ENCODE measurements at places on chromosomes 13 and 19.

DNA sequence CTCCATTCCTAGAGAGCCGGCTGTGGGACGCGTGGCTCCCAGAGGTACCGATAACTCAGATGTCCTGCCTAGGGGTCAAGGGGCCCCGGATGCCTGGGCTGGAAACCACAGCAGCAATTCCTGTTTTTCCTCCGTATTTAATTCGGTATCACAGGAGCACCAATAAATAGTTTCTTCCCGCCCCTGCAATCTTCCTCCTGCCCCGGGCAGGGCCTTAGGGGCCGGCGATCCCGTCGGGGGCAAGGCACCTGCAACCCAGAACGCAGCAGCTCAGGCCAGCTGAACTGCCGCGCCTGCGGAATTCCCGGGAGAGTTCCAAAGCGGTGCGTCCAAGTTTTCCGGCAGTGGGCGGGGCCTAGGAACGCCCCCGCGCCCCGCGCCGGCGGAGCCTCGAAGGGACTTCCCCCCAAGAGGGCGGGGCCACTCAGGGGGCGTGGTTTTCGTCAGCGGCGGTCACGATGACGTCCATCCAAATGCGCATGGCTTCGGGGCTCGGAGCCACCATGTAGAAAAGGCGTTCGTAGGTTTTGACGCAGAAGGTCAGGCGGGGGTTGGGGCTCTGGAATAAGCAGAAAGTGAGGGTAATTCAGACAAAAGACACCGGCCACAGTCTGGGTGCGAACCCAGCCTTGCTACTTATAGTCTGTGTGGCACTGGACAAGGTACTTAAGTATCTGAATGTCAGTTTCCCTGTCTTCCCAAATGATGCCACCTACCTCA, 9.7 kb upstream of the LYPD3 start:
- DNase-seq: peak; percentile 95

DNA sequence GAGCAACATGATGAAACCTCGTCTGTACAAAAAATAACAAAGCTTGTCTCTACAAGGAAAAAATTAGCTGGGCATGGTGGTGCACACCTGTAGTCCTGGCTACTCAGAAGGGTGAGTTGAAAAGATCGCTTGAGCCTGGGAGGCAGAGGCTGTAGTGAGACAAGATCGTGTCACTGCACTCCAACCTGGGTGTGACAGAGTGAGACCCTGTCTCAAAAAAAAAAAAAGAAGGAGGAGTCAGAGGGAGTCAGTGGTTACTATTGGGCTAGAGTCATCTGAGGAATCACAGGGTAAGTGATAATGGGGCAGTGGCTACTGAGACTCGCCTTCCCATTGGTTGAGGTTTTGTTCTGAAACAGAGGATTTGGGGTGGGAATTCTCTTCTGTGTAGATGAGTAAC, 1.9 kb upstream of the GPI start:
- no peak for DNase-seq

DNA sequence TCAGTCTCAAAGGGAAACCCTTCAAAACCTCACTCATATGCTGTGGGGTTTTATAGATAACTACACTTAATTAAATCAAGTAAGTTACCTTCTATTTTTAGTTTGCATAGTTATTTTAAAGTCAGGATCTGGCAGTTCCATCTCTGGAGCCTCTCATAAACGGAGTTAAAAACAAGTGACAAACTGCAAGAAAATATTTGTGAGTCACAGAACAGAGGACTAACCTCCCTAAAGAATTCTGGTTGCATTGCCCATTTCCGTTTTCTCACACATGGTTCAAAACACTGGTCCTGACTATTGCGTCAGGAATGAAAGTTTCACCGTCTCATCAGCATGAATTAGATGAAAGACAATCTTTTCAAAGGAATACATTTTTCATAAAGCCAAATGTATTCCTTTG, 10.6 kb downstream of the RXFP2 start:
- no peak for DNase-seq

DNA sequence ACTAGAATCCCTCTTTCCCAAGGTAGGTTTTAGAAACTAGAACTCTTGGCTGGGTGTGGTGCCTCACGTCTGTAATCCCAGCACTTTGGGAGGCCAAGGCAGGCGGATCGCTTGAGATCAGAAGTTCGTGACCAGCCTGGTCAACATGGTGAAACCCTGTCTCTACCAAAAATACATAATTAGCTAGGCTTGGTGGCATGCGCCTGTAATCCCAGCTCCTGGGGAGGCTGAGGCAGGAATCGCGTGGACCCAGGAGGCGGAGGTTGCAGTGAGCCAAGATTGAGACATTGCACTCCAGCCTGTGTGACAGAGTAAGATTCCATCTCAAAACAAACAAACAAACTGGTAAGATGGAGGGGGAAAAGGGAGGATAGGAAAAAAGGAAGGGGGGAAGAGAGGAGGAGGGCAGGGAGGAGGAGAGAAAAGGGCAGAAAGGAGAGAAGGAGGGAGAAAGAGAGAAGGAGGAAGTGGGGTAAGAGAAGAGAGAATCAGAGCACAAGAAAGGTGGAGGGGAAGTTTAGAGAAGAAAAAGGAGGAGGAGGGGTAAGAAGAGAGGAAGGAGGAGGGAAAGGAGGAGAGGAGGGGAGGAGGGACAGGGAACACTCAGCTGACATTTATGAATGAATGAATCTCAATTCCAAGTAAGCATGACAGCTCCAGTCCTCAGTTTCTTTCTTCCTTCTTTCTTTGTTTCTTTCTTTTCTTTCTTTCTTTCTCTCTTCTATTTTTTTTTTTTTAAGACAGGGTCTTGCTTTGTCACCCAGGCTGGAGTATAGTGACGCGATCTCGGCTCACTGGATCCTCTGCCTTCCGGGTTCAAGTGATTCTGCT, 2.6 kb upstream of the SLC27A1 start:
- no peak for DNase-seq

GRCh38 chr19:45793876-45794275, 1.2 kb upstream of the DMWD start:
- no peak for DNase-seq

GRCh38 chr19:31784671-31785101, 435.4 kb upstream of the TSHZ3 start:
- no peak for DNase-seq

- DNase-seq: no peak
Observed at GRCh38 chr13:34513526-34513925, 428.5 kb upstream of the NBEA start.

DNA sequence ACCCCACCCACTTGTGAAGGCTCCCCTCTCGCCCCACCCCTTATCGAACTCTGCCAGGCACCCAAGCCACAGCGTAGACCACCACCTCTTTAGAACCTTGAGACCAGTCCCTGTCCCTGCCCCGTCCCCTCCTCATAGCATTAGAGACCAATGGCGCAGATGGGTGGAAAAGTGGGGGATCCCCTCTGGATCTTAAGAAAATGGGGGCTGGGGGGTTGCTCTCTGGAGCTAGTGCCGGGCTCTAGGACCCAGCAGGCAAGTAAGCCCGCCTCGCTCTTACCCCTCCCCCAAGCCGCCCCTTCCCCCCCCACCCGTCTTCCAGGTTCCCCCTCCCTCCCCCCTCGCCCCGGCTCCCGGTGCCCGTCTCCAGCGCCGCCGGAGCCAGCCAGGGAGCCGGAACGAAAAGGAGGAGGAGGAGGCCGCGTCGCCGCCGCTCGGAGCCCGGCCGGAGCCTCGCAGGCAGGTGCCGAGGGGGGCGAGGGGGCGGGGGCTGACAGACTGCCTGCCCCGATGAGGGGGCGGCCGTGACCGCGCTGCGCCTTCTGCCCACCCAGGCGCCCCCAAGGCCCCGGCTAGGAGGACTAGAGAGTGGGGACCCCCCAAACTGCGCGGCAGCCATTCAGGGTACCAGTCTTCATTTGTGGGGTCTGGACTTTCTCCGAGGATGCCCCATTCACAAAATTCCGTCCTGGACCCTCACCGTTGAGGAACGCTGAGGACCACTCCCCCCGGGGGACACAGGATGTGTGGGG, at the start of gene SPRED3:
Gene SPRED3, plus strand, starts transcription at position 349 of the 752 bp plus-strand sequence. CDS start 1,606 bp downstream, outside the sequence.
- DNase-seq: no peak

DNA sequence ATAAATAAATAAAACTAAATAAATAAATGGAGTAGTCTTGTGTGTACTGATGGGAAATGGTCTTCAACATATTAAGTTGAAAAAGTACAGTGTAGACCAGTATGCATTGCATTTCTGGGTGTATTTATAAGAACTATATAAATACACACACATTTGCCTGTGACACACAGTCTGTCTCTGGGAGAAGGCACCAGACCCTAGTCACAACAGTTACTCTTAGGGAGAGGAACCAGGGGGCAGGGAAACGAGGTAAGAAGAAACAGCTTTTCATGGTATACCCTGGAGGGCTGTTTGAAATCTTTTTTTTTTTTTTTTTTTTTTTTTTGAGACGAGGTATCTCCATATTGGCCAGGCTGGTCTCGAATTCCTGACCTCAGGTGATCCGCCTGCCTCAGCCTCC, 2.8 kb upstream of the S1PR2 start:
- no peak for DNase-seq

DNA sequence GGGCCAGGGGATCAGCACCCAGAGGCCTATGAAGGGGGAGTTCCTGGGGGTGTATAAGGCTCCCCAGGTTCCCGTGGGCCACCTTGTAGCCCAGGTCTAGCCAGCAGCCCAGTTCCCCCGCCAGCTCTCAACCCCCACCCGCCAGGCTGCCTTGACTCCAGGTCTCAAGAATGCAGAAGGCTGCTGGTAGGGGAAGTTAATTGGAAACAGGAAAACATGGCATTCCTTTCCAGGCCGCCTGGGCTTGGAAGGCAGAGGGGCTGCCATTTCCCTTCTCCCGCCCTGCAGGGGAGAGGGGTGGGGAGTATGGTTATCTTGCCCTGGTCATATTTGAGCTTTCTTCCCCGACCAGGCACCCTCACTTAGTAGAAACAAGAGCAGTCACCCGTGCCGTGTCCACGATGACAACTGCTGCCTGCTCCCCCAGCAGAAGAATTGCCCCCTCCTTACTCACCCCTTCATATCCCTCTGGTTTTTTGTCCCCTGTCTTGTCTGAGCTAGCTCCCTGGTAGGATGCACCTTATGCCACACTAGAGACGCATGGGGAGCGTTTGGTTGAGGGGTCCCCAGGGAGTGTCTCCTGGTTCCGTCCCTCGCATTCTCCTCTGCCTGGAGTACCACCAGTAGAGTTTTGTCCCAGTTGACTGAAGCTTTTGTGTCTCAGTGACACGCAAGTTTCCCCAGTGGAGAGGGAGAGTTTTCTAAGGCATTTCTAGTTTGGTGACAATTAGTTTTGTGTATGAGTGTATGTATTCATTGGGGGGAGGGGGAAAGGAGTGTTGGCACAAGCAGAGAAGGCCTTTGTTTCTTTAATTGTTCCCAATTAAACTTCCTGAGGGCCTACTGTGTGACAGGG, 4.5 kb downstream of the BICRA start:
- DNase-seq: no peak

GRCh38 chr19:46840498-46840942, 10.1 kb downstream of the AP2S1 start:
- peak; percentile 52 for DNase-seq

- no peak for DNase-seq
Observed at GRCh38 chr19:31110336-31110735, 238.9 kb downstream of the TSHZ3 start.

DNA sequence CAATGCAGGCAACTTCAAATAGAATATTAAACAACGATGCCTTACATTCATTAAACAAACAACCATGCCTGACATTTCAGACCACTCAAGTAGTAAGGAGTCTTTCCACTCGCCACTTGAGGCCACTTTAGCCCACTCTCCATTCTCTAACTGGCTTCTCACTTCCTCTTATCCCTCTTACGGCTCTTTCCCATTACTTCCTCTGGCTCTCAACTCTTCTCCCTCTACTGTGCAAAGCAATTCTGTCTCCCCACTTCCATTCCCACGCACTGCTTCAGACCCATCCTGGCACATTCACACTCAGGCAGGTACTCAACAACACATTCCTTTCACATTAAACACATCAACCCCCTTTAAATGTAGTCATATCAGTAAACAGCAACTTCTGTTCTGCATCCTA, 229.8 kb upstream of the IPO5 start:
- DNase-seq: no peak

DNA sequence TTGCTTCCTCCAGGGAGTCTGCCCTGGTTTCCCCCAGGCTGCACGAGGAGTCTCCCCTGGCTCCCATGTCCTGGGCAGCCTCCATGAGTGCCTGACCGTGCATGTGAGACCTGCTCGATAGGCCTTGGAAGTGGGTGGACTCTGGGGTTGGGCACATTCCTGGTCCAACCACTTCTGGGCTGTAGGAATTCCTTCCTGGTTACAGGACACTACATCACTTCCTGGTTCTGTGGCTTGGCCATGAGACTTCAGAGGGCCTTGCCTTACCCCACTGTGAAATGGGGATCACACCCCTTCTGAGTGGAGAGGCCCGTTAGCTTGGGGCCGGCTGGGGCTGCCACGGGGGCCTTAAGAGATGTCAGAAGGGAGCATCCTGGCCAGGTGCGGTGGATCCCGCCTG, 4.0 kb upstream of the ZNF628 start:
- DNase-seq: no peak

DNA sequence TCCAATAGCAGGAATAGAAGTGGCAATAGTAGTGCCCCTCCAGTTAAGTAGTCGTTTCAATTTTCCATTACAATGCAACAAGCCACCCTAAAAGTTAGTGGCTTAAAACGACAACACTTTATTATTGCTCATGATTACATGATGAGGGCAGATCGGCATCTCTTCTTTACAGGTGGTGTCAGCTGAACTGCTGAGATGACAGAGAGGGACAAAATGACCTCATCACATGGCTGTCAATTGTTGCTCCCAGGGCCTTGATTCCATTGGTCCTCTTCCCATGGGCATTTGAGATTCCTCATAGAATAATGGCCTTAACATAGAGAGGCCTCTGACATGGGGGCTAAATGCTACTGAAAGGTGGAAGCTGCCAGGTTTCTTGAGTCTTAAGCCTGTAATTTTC, 679.8 kb upstream of the KLHL1 start:
- DNase-seq: no peak

DNA sequence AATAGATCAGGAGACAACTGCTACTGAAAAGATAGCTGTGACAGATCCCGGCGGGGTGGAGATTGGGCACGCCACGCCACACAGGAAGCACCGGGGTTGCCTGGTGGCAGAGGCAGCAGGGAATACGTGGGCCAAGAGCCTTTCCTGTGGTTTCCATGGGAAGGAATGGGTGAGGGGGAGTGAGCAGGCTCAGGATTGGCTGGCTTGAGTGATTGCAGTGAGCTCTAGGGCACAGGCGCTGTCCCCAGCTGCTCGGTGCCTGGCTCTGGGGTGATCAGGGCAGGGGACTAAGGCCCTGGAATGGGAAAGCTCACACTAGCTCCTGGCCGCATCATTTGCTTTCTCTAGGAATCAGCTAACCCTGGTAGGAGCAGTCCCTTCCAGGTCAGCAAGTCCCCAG, 166.1 kb downstream of the USP12 start:
- no peak for DNase-seq

- no peak for DNase-seq
Observed at GRCh38 chr13:53241891-53242348, 213.3 kb downstream of the OLFM4 start.

Measured in activated CD4-positive, CD25-positive, alpha-beta regulatory T cell treated with anti-CD3 and anti-CD28 coated beads, Interleukin-2, amount 50 U/mL, for 72 hours (primary cell).